Putamen (tissue), 1 donor: ENCODE measurements at places on chromosomes 6 and 20.

- no peak for DNase-seq
Measured at GRCh38 chr20:3039426-3039825, 4.0 kb upstream of the GNRH2 start.

DNA sequence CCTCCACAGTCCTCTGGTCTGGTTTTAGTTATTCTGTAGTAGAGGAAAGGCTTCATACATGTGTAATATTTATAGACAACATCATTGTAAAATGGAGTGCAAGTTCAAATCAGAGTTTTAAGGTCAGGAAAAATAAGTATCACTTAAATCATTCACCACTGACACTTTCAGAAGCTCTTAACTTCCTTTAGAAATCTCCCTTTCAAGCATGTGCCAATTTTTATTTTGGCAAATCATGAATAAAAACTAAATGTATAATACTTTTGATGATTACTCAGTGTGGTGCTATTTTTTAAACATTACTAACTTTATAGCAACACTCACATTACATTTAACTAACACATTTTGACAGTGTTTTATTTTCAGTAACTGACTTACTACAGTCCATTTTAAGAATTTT is 112.2 kb downstream of the OGFRL1 start:
- DNase-seq: no peak

DNA sequence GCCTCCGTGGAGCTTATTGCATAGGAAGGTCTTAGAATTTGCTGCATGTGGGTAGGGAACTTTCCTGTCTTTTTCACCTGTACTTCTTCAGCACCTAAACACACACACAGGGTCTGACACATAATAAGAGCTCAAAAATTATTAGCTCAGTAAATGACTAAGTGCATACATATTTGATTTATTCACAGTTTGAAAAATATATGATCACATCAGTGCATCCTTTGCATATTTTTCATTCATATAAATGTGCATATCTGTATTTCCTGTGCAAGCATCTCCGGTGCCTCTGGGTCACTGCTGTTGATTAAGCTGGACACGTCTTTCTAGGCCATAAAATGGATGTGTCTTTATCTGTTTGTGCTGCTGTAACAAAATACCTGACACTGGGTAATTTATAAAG is 234.7 kb downstream of the UST start:
- DNase-seq: no peak

GRCh38 chr6:4459032-4459431 is 317.2 kb upstream of the CDYL start:
- DNase-seq: no peak
